ENCODE measurements at places on chromosomes 12 and 14.
A peak's percentile ranks its signal among the peaks of the same experiment; 100 is the strongest.

GRCh38 chr14:51248016-51248987, 8.3 kb downstream of the TMX1 start:
- no peak for DNase-seq

DNA sequence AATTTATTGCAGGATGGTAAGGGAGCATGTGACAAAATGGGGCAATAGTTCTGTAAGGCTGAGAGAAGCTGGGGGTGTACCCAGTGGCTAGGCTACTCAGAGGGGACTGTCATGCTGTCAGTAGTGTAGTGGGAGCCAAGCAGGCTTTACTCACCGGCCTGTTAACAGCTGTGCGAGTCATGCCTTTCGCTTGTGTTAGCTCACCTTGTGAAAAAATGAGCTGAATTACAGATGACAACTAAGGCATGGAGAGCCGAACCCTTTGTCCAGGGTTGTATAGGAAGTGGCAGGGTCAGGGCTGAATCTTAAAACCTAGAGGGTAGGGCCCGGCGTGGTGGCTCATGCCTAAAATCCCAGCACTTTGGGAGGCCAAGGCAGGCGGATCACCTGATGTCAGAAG, 37.9 kb downstream of the SH2B3 start:
- no peak for DNase-seq

- DNase-seq: peak; percentile 45
Measured at GRCh38 chr12:4855121-4855924, 54.4 kb upstream of the KCNA1 start.

DNA sequence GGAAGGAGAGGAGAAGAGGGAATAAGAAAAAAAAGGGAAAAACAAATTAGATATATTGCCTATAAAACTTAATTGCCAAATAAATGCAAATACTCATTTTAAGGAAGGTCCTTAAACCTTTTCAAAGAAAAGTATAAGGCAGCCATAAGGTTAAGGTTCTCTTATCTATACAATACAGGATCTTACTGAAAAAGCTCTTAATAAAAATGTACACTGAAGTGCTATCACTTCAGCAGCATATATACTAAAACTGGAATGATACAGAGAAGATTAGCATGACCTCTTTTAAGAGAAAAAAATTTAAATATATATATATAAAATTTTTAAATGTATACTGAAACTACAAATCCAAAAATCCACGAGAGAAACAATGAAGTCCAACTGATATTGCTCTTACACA, 65.6 kb downstream of the PPP2R5E start:
- no peak for DNase-seq

DNA sequence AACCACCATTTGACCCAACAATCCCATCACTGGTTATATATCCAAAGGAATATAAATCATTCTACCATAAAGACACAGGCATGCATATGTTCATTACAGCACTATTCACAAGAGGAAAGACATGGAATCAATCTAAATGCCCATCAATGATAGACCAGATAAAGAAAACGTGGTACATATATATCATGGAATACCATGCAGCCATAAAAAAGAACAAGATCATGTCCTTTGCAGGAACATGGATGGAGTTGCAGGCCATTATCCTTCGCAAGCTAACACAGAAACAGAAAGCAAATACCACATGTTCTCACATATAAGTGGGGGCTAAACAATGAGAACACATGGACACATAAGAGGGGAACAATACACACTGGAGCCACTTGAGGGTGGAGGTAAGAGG, 15.7 kb downstream of the CAPRIN2 start:
- no peak for DNase-seq

DNA sequence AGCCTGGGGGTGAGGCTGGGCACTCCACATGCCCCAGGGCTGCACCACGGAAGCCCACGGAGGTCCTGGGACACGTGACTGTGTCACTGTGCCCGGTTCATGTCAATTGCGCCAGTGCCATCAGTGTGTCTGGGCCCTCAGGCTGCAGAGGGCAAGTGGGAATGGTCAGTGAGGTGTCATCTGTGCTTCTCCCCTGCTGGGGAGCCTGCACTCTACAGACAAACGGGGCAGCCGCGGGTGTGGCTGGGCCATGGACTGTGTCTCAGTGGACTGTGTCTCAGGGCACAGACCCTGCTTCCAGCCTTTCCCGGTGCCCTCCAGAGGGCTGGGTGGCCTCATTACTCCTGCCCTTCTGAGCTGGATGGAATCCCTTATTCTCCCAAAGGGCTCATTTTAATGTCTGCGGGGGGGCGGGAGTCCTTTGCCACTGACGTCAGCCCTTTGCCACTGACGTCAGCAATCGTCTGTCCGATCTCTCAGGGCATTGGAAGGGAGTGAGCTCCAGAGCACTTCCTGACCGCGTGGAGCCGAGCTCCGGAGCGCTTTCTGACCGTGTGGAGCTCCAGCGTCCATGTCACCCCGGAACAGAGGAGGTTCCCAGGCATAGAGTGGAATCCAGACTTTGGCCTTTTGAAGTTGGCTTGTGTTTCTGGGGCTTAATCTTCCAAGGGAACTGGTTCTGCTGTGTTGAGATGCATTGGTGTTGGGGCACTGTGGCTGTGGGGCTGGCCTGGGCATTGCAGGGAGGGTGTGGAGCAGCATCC, 72.4 kb downstream of the ADGRD1 start:
- DNase-seq: no peak
